PC-3 (cell line): ENCODE measurements at places on chromosomes 16 and 17.

GRCh38 chr16:89898201-89898967 lies 20.3 kb upstream of the MC1R start:
- DNase-seq = no peak

DNA sequence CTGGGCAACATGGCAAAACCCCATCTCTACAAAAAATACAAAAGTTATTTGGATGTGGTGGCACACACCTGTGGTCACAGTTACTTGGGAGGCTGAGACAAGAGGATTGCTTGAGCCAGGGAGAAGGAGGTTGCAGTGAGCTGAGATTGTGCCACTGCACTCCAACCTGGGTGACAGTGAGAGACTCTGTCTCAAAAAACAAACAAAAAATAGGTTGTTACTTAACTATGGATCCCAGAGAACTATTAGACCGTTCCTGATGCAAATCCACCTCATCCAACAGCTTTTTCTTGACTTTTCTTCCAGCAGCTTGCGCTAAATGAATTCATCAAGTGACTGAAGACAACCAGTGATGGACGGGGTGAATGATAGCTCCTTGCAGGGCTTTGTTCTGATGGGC lies at the start of gene OR2C1:
OR2C1 (plus strand) TSS at position 301 of the 400 bp plus-strand sequence; CDS start at position 353, 52 bp downstream.
- DNase-seq = no peak

GRCh38 chr17:44502598-44503146 lies 534 bp downstream of the GPATCH8 start:
- peak; percentile 38 for DNase-seq

GRCh38 chr17:70797166-70797565 lies 627.8 kb downstream of the KCNJ2 start:
- DNase-seq = no peak

GRCh38 chr17:74452841-74453661 lies 13.4 kb upstream of the CD300A start:
- DNase-seq = no peak

DNA sequence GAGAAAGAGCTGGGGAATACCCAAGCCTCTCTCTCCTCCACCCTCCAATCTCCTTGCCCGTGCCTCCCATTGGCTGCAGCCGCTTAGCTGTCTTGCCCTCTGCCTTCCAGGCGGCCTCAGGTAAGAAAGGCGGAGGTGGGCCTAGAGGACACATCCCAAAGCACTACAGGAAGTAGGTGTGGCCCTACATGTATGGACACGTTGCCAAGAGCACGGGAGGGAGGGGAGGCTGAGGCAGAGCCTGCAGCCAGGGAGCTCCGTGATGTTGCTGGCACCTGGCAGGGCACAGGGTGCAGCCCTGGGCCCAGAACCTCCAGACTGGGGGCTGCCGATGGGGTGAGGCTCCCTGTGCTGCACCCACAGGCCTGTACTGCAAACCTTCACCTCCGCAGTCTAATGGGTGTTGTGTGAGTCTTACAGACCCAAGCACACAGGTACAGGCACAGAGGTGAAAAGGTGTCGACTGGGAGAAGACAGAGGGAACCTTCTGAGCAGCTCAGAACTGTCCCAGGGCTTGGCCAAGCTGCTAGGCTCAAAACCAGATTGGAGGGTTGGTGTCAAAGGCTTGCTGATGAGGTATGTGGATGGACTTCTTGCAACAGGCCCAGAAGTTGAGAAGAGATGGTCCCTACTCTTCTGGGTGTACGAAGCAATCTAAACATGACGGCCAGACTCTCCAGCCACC lies 23.5 kb upstream of the FOXK2 start:
- DNase-seq = no peak

DNA sequence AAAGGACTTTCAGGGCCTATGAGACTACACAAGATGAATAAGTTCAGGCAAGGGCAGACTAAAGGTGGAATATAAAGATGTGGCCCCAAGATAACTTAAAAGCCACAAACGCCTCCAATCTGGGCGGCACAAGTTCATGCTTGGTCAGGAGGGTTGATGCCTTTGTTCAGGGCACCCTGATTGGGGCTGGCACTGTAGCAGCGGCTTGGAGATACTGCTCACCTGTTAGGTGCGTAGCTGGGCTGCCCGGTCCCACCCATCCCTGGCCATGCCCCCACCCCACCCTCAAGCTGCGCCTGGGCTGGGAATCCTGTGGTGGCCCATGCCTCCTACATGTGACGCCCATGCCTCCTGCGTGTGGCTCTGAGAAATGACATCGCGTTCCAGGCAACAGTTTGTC lies 12.5 kb upstream of the SLC13A2 start:
- DNase-seq = no peak

DNA sequence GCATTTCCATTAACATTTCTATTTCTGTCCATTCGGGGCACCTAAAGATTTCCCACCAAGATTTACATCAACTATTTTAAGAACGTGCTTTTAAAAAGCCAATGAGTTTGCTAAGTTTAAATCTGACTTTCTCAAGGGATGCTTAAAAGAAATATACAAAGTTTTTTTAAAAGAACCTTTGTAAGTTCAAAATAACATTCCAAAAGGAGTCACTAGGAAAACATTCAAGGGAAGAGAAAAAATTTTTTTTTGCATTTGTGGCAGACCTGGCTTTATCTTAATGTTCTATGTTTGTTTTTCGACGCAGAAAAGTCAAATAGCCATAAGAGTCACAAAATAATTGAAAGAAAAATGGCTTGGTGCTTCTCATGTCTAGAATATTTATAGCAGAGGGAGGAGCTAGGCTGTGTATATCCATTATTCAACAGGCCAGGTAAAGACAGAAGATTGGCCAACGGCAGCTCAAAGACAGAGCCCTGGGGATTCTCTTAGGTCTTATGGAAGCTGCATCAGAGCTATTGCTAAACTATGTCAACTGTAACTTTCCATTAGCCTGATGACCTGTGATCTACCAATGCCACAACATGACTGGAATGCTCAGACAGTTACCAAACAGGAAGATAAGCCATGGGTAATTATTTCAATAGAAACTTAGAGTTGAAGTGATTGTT lies 37.8 kb upstream of the MYOCD start:
- no peak for DNase-seq

DNA sequence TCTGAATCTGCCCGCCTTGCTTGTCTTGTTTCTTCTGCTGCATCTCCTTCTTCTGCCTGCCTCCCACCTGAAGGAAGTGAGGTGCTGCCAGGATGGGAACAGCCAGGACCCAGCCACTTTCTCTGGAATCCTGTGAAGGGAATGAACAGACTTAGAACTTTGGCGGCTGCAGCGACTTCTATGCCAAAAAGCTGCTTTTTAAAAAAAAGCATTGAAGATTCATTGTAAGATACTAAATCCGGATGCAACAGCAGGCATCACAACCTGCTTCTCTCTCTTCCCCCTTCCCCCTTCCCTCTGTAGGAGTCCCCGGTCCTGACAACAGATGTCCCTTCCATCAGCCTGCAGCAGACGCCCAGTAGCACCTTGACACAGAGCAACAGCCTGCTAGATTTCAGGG lies 176.3 kb downstream of the HS3ST4 start:
- no peak for DNase-seq

- DNase-seq = peak; percentile 2
Observed at GRCh38 chr17:835263-835662, 53.1 kb downstream of the MRM3 start.

- no peak for DNase-seq
Observed at GRCh38 chr17:36975922-36976515, 27.3 kb downstream of the AATF start.

DNA sequence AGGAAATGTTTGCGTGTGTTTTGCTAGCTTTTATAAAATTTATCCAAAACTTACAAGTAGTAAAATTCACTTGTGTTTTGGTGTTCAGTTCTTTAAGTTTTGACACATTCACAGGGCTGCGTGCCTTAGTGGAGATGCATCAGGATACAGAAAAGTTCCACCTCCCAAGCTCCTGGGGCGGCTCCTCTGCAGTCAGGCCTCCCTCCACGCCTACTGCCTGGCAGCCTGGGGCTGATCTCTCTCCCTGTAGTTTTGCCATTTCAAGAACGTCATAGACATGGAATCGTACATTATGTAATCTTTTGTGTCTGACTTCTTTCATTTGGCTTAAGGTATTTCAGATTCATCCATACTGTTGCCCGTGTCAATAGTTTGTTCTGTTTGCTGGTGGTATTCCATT lies 27.2 kb upstream of the IRF8 start:
- DNase-seq = no peak

- DNase-seq = peak; percentile 50
Observed at GRCh38 chr17:69557339-69557738, 142.8 kb downstream of the MAP2K6 start.

DNA sequence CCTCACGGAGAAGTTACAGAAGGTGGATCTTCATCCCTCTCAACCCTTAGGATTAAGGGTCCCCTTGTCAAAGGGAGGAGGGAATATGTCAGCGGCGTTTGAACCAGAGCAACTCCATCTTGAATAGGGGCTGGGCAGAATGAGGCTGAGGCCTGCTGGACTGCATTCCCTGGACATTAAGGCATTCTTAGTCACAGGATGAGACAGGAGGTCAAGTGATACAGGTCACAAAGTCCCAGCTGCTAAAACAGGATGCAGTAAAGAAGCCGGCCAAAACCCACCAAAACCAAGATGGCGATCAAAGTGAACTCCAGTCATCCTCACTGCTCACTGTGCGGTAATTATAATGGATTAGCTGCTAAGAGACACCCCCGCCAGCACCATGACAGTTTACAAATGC lies 36.7 kb downstream of the RBFOX3 start:
- peak; percentile 23 for DNase-seq

DNA sequence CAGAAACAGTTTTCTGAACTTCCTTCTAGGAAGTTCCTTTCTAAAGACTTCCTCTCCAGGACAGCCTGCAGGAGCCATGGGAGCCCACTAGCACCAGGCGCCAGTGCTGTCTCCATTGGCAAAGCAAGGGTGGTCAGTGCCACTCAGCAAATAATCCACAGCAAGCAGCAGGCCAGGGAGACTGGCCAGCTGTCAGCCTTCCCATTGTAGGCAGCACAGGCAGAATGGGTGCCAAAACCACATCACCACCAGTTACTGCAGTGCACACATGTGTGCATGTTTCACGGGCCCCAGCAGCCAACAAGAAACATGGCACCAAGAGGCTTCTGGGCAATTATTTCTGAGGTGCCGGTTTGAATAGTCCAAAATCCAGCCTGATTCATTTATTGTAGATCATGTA lies 26.7 kb downstream of the DNASE1 start:
- DNase-seq = no peak

- DNase-seq = peak; percentile 39
Observed at GRCh38 chr17:72587156-72587555, 466.3 kb downstream of the SOX9 start.

- DNase-seq = no peak
Observed at GRCh38 chr16:11792410-11793241, 4.4 kb downstream of the ZC3H7A start.

DNA sequence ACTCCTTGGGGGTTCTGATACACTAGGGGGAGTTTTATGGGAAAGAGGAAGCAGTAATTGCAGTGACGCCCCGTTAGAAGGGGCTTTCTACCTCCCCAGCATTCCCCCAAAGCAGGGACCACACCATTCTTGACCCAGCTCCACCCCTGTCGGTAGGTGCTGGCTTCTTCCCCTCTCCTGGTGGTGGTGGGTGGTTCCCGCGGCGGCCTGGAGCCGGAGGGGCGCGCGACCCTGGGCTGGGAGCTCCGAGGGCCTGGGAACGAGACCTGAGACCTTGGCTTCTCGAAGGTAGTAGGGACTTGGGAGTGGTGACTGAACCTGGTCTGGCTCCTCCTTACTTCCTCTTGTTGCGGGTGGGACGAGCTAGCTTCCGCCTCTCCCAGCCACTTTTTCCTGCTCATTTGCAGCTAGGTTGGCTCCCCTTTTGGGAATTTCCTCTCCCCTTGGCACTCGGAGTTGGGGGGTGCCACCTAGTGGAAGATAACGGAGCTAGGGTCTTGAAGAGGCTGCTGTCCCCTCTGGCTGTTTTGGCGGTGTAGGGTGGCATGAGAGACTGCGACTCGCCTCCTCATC lies 438 bp downstream of the GRN start:
- DNase-seq = peak; percentile 77

GRCh38 chr16:73071131-73071940 lies 23.4 kb upstream of the ZFHX3 start:
- DNase-seq = peak; percentile 2

- no peak for DNase-seq
Observed at GRCh38 chr17:7112510-7113108, 2.0 kb downstream of the ASGR2 start.

- DNase-seq = no peak
Observed at GRCh38 chr16:70160821-70161220, 12.8 kb upstream of the CLEC18C start.

DNA sequence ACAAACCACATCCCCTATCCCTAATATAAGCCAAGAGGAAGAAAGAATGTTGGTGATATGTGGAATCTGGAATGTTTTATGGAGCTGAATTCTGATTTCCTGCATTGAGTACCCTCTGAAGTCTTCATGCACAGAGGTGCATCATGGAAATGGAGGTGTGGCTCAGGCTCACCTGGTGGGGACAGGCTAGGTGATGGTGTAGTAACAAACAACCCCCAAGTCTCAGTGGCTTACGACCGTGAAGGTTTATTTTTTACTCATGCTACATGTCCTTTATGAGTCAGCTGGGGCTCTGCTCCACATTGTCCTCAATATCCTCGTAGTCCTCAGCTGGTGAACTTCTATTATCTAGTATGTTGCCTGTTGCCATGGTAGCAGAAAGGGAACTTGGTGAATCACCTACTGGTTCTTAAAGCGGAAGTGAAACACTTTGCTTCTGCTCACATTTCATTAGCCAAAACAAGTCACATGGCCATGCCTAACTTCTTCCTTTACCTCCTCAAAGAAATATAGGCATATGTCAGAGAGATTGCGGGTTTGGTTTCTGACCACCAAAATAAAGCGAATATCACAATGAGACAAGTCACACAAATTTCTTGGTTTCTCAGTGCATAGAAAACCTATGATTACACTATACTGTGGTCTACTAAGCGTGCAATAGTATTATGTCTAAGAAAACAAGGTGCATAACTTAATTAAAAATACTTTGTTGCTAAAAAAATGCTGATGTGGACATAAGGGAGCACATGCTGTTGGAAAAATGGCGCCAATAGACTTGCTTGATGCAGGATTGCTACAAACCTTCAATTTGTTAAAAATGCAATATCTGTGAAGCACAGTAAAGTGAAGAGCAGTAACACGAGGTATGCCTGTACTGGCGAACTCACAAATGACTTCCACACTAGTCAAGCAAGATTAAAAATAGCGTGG lies at the start of gene PMFBP1:
PMFBP1 (minus strand) TSS at position 51 of the 930 bp plus-strand sequence. CDS start 947 bp downstream, outside the sequence.
- DNase-seq = peak; percentile 74

DNA sequence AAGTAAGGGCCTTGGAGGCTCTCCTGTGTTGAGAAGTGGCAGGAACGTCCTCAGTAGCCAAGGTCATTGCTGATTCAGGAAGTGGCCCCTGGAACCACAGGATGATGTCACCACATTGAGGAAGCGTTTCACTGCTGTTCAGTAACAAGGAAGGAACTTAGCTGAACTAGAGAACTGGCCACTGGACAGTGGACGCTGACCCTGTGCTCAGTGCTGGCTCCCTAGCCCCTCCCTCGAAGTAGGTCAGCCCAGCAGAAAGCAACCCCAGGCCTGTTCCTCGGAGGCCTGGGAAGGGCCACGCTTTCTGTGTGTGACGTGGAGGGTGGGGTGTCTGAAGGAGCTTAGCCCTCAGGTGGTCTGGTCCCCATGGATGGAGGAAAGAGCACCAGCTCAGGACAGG lies 58.3 kb downstream of the B9D1 start:
- peak; percentile 19 for DNase-seq

GRCh38 chr16:46748775-46749705 lies 896 bp upstream of the MYLK3 start:
- DNase-seq = no peak

GRCh38 chr16:86051368-86052114 lies 152.6 kb downstream of the IRF8 start:
- DNase-seq = no peak

- no peak for DNase-seq
Observed at GRCh38 chr16:85844786-85845185, 45.3 kb downstream of the COX4I1 start.

GRCh38 chr16:61233713-61234112 lies 802.5 kb downstream of the CDH8 start:
- DNase-seq = no peak
